Hematopoietic multipotent progenitor cell treated with erythropoietin and hydrocortisone succinate and interleukin-3 and kit ligand, for 4 days (in vitro differentiated cells): ENCODE measurements at places on chromosomes 4 and X.

GRCh38 chr4:128649161-128649560, 160.3 kb upstream of the JADE1 start:
- no peak for DNase-seq

DNA sequence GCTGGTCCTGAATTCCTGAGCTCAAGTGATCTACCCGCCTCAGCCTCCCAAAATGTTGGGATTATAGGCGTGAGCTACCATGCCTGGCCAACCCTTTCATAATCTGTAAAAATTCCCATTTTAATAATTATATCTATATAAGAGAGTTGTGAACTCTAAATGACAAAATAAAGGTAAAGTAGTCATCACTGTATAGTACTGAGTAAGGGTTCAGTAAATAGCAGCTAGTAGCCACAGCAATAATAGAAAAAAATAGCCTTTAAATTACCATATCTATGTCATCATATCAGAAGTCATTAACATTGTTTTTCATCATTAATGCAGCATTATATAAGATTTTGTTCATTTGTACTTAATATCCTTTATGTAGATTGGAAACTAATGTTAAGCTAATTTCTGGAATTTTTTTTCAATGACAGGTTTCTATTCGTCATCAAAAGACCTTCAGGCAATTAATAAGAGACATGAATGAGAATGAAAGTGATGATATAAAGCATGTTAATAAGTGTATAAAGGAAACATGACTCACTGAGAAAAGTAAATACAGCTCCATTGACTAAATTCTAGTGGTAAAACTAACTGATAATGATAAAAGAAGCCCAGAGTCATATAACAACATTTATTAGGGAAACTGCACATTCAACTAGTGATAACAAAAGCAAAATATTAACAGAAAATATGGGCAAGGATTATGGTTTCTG, 85.9 kb upstream of the UGT8 start:
- no peak for DNase-seq

GRCh38 chr4:89307446-89308160, at the start of gene GPRIN3:
GPRIN3 (minus strand) TSS chr4:89307800; CDS start chr4:89250110, 57,690 bp downstream.
- peak; percentile 55 for DNase-seq

DNA sequence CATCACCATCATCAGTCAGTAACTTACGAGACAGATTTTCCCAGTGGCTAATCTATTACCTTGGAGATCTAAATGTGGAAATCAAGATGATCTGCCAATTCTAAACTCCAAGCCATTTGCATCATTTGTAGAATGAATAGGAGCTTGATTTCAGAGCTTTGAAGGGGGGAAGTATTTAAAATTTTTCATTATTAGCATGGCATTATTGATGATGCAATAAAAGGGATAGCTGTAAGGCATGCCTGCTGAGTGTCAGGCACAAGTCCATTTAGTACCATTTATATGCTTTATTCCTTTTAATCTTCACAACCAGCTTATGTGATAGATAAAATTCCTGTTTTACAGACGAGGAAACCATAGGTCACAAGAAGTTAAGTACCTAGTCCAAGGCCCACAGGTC, 5.3 kb downstream of the EXOC1L start:
- DNase-seq, result no peak

- no peak for DNase-seq
These were observed 182.2 kb upstream of the ATOH1 start for GRCh38 chr4:93646233-93646930.

DNA sequence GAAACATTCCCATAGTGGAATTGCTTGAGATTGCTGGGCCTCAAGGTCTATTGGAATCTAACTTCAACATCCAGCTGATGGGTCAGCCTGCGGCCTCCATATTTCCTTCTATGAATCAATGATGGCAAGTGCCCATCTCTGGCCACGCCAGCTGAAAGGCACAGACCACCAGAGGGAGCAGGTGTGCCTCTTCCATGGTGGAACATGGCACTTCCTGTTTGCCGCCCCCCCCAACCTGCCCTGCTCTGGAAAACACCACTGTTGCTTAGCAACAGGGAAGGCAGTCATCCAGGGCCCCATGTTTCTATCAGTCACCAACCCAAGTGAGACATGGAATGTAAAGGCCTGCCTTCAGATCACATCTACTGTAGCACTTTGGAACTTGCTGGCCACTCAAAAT, 11.6 kb downstream of the PAGE4 start:
- peak; percentile 70 for DNase-seq

DNA sequence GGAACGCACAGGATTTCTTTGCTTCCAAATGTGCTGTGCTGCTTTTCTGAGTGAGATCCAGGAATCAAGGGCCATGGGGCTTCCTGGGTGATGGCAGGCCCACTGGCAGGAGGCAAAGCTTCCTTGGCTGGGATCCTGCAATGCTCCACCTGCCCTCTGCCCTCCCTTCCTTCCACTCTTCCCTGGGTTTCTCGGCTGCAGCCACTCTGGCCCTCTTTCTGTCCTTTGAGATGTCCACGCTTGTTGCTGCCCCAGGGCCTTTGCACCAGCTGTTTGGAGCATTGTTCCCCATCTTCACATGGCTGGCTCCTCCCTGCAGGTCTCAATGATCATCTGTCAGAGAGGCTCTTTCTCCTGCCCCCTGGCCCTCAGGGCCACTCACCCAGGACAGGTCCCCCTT, 78.9 kb downstream of the PSAPL1 start:
- DNase-seq, result no peak

GRCh38 chrX:82756272-82756671, 751.8 kb upstream of the POU3F4 start:
- no peak for DNase-seq

DNA sequence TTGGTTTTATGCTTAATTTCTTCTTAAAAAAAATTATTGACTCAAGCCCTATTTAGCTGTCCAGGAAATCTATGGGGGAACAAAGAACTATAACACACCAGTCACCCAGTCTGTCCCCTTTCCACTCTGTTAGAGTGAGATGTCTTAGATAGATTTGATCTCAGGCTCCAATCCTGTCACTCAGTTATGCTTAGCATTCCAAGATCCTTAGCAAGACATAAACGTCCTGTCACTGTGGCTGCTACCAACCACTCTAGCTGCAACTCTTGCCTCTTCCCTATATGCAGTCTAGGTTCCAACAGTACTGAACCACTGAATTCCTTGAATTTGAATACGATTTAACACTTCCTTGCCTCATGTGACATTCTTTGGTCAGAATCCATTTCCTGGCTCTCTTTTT, 241.9 kb upstream of the NWD2 start:
- no peak for DNase-seq

GRCh38 chr4:99379571-99379970, 27.0 kb upstream of the ADH1C start:
- DNase-seq, result no peak

- no peak for DNase-seq
These were observed 600.4 kb upstream of the CT83 start for GRCh38 chrX:117063224-117063623.

GRCh38 chrX:661154-661553, 30.6 kb downstream of the SHOX start:
- no peak for DNase-seq

GRCh38 chrX:150698981-150699380, 5.8 kb downstream of the MTMR1 start:
- no peak for DNase-seq

GRCh38 chr4:185529413-185529812, 5.9 kb downstream of the PDLIM3 start:
- DNase-seq, result no peak
